ENCODE measurements at places on chromosomes 2 and 18.

GRCh38 chr18:31064130-31064529 is 21.6 kb upstream of the DSC3 start:
- DNase-seq, result no peak

DNA sequence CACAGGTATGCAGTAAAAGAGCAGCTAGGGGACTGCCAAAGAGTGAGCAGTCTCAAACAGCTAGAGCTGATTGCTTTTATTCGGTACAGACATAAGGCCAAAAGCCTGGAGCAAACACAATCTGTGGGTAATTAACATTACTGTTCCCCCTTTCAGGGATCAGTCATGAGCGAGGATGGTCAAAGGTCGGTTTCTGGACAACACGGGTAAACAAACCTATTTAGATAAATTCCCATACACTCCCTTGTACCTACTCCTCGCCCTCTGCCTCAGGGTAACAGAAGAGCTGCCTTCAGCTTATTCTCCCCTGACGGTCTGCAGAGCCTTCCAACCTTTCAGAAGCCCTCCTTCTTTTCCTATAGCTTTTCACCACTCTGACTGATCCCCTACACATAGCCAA is 586.0 kb downstream of the SUCLG1 start:
- no peak for DNase-seq

GRCh38 chr2:101803128-101803527 is 105.6 kb downstream of the MAP4K4 start:
- no peak for DNase-seq

GRCh38 chr18:74255131-74255616 is 36.6 kb downstream of the CYB5A start:
- DNase-seq, result no peak

- no peak for DNase-seq
Observed at GRCh38 chr2:209638346-209638745, 133.3 kb upstream of the UNC80 start.

DNA sequence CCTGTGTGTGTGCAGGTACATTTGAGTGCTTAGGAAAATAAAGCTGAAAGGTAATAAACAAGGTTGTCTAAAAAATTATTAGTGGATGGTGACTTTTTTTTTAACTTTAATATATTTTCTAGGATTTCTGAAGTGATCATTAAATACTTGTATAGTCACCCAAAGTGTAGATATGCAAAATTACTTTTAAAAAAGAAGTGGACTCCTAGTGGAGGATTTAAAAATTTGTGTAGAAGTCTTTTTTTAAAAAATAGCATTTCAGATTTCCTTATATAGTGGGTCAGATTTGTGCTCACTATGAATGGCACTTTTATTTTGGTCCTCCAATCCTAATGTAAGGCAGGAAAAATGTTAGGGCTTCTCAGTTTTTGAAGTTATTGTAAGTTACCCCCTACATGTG is 3.9 kb downstream of the GORASP2 start:
- no peak for DNase-seq

- no peak for DNase-seq
Observed at GRCh38 chr18:31061945-31062344, 19.4 kb upstream of the DSC3 start.

GRCh38 chr18:34039201-34039600 is 185.5 kb downstream of the NOL4 start:
- DNase-seq, result no peak

DNA sequence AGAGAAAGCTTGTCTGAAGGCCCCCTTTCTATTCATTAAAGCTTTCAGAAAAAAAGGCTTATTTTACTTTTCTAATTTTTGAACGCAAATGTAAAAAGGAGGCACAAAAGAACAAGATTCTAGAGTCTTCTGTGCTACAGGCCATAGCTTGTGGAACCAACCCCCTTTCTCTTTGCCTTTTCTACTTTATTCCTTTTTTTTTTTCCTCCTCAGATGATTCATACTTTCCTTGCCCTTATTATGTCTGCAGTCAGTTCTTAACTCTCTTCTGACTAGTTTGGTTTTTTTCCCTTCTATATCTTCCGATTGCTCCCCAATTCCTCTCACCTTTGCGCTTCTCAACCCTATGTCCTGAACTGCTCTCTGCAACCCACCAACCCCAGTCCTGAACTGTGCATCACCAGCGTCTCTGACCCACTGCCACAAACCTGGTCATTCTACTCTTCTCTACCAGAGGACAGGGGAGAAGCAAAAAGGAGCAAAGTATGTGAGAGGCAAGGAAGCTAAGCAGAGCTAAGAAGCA is 56.9 kb upstream of the WIPF1 start:
- DNase-seq, result no peak

DNA sequence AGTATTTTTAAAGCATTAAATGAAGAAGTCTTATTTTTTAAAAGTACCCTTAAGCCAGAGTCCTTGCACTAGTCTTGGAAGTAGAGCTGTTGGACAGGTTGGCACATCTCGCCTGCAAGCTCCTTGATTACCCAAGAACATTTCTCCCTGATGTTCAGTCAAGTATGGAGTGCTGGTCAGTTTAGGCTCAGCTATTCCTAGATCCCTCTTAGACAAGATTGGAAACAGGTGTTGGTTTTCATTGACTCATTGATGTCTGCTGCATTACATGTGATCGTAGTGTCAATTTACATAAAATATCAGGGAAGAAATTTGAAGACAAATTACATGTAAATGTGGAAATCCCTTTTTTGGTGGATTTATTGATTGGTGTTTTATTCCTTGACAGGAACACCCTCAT is 170.4 kb downstream of the ZNF407 start:
- DNase-seq, result no peak

DNA sequence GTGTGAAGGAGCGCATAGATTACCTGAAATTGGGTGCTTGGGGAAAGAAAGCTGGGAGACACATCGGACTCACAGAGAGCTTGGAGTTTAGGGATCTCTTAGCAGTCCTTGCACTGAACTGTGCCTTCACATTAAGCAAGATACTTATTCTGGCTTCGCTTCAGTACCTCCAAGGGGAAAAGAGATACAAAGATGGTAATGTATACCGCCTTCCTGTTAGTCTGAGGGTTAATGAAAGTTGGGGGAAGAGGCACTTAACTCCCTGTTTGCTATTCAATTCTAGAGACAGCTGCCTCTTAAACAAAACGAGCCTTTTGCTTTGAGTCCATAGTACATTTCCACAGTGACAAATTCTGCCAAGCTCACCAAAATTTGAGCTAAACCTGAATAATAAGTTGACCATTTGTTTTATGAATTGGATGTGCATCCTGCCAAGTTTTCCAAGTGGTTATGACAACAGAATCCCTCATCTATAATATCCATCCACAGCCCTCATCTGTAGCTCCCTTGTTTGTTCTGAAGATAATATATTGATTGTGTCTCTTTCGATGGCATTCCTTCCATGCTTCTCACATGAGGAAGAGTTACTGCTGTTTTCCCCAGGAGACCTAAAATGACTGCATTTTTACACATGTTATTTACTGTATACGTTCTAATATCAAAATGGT is 287.1 kb upstream of the ATP5MC3 start:
- no peak for DNase-seq

GRCh38 chr2:25899404-25899970 is 21.2 kb upstream of the ASXL2 start:
- DNase-seq, result no peak

All from T-helper 22 cell (primary cell).